Fibroblast of lung (primary cell): ENCODE measurements at places on chromosomes 16 and 17.

DNA sequence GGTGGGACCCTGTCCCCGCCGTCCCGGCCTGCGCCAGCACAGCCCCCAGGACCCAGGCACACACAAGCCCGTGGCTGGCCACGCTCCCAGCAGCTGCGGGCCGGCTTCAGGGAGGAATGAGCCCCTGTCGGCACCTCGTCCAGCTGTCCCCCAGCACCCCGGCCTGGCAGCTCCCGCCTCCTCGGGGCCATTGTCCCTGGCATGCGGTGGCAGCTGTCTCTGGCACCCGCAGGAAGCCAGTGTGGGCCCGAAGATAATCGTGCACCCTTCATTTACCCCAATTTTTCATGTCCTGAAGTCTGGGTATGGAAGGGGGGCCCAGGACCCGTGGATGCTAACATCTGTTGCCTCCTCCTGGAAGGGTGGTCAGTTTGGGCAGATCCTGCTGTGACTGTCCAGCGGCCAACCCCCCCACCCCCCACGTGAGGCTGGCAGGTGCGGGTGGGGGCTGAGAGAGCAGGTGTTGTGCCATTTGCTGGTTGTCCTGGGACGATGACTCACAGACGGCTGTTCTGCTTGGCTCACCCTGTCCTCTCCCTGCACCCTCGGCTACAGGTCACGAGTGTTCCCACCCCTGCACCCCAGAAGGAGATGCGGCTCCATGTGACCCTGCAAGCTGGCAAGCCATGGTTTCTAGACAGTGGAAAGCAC, 4.0 kb upstream of the LMF1 start:
- DNase-seq: no peak

GRCh38 chr16:8571061-8571596, 19.2 kb downstream of the TMEM114 start:
- peak; percentile 75 for DNase-seq

DNA sequence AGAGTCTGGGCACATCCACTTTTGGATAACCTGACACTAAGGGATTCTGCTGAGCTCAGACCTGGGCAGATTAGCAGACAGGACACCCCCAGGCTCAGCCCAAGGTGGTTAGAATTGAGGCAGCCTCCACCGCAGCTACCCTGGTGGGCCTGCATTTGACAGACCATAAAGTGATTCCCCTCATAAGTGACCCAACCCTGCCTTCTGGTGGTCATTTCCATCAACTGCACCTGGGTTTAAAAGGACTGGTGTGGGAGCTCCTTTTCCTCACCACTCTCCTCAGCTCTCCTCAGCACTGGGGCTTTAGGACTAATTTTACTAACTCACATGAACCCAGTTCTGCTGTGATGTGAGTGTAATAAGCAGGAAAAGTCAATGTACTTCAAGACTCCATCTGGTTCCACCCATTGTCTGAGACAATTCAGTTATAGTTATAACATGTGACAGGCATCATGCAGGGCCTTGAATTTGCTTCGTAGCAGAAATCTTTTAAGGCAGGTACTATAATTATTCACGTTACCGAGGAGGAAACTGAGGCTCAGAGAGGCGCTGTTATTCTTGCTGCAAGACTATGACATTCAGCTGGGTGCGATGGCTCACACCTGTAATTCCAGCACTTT, 42.5 kb downstream of the MYH3 start:
- peak; percentile 65 for DNase-seq

GRCh38 chr17:57044976-57045867, 39.8 kb upstream of the AKAP1 start:
- no peak for DNase-seq

DNA sequence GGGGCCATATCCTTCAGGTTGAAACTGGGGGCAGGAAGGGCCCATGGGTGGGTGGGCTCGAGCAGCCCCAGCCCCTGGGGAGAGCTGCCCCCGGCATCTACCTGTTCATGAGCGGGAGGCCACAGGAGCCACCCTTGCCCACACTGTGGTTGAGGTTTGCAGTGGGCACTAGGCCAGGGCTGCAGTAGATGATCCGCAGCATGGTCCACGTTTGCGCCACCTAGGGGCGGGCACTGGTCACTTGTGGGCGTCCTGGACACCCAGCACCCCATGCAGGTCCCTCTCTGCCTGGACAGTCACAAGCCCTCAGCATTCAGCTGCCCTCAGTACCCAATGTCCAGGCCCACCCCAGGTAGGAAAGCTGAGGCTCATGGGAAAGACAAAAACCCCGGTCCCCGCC, 1.8 kb upstream of the JMJD8 start:
- peak; percentile 26 for DNase-seq

DNA sequence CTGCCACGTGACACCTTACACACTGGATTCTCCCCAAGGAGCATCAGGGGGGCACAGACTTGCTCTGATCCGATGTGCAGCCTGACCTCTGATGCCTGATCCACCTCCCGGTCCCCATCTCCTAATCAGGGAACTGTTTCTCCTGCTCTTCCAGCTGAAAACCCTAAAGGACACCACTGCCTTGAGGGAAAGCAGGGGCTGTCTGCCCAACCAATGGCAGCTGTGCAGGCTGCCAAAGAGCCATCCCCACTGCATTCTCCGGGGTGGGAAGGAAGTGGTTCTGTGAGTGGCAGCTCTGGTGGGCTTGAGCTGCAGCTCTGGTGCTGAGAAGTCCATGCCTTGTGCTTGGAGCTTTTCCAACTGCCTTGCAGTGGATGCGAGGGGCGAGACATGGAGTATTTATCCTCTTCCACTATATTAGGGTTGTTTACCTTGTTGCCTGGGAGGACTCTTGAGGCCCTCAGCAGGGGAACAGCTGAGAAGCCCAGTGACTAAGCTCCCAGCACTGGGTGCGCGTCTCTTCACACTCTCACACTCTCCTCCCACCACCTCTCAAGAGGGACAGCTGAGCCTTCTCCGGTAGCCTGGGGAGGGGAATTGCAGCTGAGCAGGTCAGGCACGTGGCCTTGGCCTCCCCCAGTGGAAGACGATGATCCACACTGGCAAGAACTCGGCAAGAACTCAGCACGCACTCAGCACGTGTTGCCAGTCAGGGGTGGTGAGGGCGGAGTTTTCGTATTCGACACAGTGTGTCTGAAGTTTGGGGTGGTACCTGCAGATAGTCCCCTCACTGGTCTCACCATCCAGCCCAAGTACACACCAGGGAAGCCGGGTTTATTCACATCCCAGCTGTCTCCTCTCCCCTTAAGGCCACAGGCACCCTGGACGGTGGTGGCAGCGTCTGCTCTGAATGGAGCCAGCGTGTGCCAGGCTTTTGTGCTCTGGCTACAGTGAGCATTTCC, 21.1 kb upstream of the SPATA32 start:
- peak; percentile 86 for DNase-seq

DNA sequence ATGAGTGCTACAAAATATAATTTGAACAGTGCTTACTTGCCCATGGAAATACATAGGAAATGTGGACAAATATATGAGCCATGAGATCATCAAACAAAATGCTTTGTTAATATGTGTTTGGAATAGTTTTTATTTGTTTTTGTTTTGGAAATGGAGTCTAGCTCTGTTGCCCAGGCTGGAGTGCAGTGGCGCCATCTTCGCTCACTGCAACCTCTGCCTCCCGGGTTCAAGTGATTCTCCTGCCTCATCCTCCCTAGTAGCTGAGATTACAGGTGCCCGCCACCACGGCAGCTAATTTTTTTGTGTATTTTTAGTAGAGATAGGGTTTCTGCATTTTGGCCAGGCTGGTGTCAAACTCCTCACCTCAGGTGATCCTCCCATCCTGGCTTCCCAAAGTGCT, 2.8 kb downstream of the CNEP1R1 start:
- DNase-seq: no peak

- peak; percentile 96 for DNase-seq
Observed at GRCh38 chr17:66272811-66273585, 29.4 kb upstream of the PRKCA start.

GRCh38 chr17:78438271-78438691, 59.8 kb downstream of the PGS1 start:
- no peak for DNase-seq

GRCh38 chr17:15262291-15263205, 2.6 kb downstream of the PMP22 start:
- DNase-seq: peak; percentile 89

GRCh38 chr17:11848330-11848729, 148.9 kb downstream of the ZNF18 start:
- no peak for DNase-seq

DNA sequence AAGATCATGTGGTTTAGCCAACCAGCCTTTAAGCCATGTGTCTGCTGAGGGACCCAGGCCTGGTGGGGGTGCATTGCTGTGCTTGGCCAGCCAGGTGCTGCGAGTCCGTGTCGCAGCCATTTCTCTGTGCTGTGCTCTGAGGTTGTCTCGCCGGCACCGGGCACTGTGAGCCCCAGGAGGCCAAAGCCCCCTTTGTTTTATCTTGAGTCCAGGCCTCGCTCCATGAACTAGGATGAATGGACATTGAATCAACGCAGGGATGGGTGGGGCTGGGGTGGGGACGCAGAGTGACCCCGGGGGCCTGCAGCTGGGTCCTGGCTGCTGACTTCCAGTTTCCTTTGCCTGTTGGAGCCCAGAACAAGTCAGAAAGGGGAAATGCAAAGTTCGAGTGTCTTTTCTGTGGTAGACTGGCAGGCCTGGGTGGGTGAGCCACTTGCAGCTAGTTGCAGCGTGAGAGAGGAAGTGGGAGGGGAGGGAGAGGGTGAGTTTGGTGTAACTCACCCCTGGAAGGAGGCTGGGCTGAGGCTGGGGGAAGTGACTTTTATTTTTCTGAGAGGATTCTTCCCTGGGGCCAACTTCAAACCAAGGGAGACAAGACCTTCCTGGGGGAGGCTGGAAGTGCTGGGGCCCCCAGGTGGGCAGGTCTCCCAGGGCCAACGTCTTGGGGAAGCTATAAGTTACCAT, 324.7 kb downstream of the SEC14L1 start:
- DNase-seq: peak; percentile 80

- DNase-seq: no peak
Observed at GRCh38 chr17:16569358-16569712, 331 bp upstream of the ZNF287 start.

GRCh38 chr16:57244463-57244766, 644 bp upstream of the ARL2BP start:
- DNase-seq: no peak

DNA sequence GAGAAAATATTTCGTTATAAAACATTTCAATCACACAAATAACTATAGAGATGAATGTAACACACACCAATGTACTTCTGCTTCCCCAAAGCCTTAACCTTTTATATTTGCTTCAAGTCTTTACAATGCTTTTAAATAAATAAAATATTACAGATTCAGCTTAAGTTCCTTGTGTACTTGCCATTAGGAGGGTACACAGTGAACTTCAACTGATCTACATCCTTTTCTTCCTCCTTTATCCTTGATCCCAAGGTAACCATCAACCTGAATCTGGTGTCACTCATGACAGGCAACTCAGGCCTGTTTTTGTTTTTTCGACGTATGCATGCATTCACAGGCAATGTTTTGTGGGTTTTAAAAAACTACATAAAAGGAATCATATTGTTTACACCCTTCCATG, 9.3 kb upstream of the AKAP1 start:
- DNase-seq: no peak

DNA sequence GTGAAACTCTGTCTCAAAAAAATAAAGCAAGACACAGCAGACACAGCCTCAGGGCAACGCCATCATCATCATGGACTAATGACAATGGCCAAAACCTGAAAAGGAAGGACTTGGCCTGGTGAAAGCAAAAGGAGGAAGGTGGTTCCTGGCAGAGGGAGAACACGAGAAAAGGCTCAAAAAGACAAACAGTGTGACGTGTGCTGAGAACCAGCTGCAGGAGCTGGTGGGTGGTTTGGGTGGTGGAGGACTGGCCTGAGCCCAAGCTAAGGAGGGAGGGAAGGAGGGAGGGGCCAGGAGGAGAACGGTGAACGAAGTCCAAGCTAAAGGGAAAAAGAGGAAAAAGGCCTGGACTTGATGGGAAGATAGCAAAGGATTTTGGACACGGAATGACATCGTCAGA, 85.1 kb downstream of the SLC39A11 start:
- DNase-seq: peak; percentile 70

DNA sequence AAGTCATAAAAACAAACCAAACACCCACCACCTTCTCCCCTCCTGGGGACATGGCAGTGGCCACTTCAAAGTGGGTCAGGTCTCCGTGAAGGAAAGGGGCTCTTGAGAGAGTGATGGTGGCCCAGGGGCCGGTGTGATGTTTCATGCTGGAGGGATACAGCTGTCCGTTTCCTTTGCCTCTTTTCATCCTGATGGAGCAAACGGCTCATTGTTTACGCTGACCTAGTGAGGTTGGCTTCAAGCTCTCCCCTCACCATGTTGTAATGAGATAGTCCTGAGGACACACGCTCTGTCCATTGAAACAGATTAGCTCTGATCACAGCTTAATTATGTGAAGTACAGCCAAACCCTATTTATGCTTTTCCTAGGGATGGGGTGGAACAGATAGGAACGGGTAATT, 34.2 kb downstream of the CDH13 start:
- DNase-seq: no peak

DNA sequence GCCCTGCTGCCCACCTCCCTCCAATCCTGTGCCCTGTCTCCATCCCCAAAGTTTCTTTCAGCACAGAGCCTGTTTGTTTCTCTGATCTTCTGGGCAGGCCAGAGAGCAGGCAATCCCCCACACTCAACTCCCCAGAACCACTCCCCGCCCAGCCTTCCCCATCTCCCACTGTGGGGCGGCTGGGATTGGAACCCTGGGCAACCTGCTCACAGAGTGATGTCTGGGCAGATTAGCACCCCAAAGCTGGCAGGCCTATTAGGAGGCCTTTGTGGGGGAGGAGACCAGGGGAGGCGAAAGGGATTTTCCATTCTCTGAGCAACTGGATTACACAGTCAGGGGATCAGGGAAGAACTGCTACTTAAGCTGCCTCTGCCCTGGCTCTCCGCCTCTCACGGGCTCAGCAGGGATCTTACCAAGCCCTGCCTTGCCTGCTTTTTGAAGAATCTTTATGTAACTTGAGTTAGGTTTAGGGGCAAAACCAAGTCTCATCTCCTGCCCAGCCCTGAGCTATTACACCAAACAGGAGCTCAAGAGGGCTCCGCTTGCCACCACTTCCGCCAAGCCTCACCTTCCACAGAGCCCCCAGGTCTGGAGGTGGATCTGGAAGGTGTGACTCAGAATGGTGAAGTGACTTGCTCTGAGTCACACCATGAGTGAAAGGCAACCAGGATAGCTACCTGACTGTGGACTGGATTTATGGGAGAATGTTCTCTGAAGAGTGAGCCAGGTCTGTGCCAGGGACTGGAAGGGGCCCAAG, 16.0 kb upstream of the LHX1 start:
- peak; percentile 82 for DNase-seq

DNA sequence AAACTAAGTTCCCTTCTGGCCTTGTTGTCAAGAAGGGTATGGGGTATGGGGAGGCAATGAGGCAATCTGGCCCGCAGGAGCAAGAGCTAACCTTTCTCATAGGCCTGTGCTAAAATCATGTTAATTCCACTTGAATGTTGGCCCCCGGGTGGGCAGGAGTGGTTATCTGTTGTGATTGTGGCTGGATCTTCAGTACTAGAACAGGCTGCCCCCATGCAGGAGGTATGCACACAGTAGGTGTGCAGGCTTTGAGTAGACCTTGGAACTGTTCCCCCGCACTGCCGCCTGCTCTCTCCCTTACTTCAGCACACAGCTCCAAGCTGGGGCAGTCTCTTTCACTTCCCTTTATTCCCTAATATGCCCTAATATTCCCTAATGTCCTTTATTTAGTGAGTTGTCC, 52.4 kb upstream of the TANGO6 start:
- no peak for DNase-seq

- no peak for DNase-seq
Observed at GRCh38 chr16:80689487-80689886, 114.9 kb downstream of the CDYL2 start.

GRCh38 chr16:22743401-22743800, 70.6 kb upstream of the HS3ST2 start:
- DNase-seq: no peak

GRCh38 chr17:77495575-77495974, 354.8 kb downstream of the SEC14L1 start:
- DNase-seq: no peak
